Heart left ventricle (tissue), 16 donors: ENCODE measurements at places on chromosomes 16 and 17. TPM values are rescaled to one million over a fixed set of nuclear protein-coding genes. Genes with fewer than 3 reads are reported as not detected.

- DNase-seq, result no peak
Measured at GRCh38 chr16:82460766-82461165, 166.0 kb upstream of the CDH13 start.

GRCh38 chr17:39236450-39236927, 10.7 kb upstream of the STAC2 start:
- no peak for DNase-seq

Gene HEATR9
- not detected for polyA plus RNA-seq

Gene PARD6A
- polyA plus RNA-seq, result 7.0 TPM

Gene CASKIN2
- 19.5 TPM for polyA plus RNA-seq
